Aorta (tissue), 5 donors: ENCODE measurements at places on chromosomes 5 and 9.

DNA sequence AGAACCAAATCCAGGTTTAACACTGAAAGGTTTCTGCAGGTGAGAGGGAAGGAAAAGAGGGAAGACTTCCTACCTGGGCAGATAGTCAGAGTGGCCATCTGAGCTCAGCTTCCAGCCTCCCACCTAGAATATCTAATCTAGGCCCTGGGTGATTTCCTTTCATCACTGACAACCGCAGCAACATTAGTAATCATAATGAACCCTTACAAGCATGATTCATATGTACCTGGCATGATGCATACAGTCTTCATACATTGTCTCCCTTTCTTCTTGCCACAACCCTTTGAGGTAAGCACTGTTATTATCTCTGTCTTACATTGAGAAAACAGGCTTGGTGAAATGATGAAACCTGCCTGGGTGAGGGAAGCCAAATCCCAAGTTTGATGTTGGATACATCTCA lies 13.5 kb downstream of the AFAP1L1 start:
- no peak for DNase-seq

GRCh38 chr9:9142001-9142400 lies 1342.4 kb upstream of the DMAC1 start:
- DNase-seq: no peak

GRCh38 chr5:73836607-73837006 lies 210.6 kb downstream of the ARHGEF28 start:
- DNase-seq: no peak

- DNase-seq: no peak
Observed at GRCh38 chr5:53645078-53645477, 84.6 kb downstream of the NDUFS4 start.

GRCh38 chr5:93120051-93120450 lies 461.0 kb downstream of the NR2F1-AS1 start:
- no peak for DNase-seq

- no peak for DNase-seq
Observed at GRCh38 chr5:125713109-125713805, 710.0 kb upstream of the GRAMD2B start.

DNA sequence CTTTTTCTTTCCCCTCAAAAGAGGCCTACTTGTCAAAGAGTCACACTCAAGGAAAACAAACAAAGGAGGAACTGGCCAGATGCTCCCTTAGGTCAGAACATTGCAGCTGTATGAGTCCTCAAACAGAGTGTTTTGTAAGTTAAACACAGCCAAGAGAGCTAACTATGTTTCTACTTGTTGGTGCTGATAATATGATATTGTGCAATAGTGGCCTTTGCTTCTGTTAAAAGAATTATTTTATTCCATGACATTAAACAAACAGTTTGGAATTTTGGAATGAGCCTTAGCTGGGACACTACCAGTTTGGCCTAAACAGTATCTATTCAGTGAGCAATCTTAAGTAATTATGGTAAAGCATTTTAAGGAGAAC lies 56.0 kb upstream of the TPD52L3 start:
- DNase-seq: no peak

DNA sequence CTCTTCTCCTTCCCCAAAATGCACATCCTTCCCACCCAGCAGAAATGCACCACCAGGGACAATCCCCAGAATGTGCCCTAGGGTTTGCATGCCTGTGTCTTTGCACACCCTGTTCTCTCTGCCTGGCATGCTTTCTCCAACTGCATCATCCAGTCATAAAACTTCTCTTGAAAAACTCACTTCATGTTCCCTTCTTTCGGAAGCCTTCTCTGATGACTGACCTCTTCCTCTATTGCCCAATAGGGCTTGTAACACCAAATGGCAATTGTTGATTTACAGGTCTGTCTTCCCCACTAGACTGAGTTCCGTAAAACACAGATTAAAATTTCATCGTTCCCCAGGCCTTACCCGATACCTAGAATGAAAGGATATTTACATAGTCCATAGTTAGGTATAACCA lies 83.1 kb upstream of the SPOCK1 start:
- DNase-seq: no peak
